ENCODE measurements at places on chromosomes 11 and 22. TPM values are rescaled to one million over a fixed set of nuclear protein-coding genes. Genes with fewer than 3 reads are reported as not detected.
A peak's percentile ranks its signal among the peaks of the same experiment; 100 is the strongest.

OR5A1 gene
- total RNA-seq = not detected

DNA sequence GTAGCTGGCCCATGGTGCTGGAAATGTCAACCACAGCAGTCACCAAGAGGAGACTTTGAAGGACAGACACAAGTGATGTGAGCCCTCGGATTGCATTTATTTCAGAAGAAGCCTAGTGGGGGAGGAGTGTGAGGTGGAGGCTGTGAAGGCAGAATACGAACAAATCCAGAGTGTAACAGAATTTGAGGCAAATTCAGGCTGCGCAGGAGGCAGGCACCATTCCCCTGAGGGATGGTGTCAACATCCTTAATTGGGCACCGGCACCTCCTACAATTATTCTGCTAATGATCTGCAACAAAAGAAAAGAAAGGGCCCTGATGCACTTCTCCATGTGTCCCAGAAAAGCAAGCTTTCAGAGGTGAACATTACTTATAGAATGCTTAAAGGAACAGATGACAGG lies 32.2 kb downstream of the CWC15 start:
- no peak for DNase-seq

DNA sequence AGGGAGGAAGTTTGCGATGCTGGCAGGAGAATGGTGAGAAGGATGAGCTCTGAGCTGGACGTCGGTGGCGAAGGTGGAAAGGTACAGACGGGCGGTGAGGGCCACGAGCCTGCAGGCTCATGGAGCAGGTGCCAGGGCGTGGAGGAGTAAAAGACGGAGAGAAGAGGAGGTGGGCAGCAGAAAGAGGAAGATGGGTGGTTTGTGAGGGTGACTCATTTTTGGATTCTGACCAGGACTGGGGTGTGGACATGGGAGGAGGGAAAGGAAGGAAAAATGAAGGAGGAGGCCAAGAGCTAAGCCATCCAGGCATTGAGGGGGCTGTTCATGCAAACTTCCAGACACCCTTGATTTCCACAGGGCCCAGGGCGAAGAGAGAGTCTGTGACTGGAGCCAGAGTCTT lies 3.5 kb downstream of the ZDHHC24 start:
- no peak for DNase-seq

ZP1 gene
- total RNA-seq = 0.32 TPM

CCDC88B gene
- total RNA-seq = 5.9 TPM

DNA sequence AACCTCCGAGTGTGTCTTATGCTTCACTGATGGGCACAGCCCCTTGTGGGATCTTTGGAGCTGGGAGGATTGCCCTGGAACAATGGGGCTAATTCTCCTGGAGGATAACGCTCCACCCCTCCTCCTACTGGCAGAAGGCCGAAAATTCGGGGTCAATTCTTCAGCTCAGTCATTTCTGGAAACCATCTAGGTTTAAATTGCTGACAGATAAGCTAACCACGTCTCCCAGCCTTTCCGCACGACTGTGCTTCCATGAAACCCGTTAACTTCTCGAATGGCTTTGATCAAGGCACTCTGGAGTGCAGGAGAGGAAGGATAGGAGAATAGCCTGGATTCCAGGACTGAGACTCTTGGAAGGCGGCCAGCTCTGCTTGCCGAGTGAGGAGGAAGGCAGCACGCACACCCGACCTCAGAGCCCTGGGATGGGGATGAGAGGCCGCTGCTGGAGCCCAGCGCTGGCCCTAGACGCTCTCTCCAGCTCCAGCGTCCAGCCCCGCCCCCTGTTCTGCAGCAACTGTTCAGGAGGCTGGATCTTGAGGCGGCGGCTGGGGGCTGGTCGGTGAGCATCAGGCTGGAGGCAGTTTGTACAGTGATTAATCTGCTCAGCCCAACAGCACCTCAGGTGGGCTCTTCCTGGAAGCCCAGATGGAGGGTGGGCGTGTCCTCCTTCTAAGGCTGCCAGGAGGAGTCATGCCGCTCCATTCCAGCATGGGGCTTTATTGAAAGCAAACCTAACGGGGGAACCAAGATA lies 176.7 kb upstream of the NCAM1 start:
- peak; percentile 51 for DNase-seq

DNA sequence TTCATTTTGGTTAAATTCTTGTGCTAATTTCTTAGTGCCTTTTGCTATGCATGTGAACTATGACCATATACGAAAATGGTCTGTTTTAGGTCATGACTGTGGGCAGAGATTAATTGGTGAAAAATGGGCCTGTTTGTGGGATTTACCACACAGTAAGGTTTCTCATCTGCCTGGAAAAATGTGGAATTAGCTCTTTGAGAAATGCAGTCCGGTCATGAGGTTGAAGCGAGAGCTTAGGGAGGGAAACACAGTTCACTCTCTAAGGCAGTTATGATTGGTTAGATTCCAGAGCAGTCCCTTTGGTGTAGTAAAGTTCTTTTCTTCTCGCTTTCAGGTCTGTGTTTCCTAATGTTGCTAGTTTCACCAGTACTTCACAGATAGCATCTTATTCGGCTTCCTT lies 1.2 kb upstream of the PDE3B start:
- no peak for DNase-seq

CCDC73 gene
- not detected for total RNA-seq

- no peak for DNase-seq
Measured at GRCh38 chr11:92977401-92977800, 8.0 kb downstream of the MTNR1B start.

GRCh38 chr22:44743804-44744211 lies 8.6 kb upstream of the ARHGAP8 start:
- no peak for DNase-seq

NLRP6 gene
- 2.0 TPM for total RNA-seq

DNA sequence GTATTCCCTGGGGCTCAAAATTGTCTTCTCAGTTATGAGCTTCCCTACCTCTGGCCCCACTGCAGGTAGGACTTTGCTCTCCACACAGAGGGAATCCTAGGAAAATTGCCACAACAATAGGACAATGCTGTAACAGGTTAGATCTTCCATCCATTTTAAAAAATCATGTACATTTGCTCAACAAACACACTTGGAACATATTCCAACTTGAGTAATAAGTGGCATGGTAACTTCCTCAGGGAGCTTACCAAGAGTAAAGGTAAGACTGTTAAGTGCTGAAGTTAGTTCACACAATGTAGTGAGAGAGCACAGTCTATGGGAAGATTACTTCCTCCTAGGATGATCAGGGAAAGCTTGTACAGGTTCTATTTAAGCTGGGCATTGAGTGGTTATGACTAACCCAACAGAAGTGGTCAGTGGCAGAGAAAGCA lies 78.9 kb upstream of the BIRC3 start:
- DNase-seq = no peak

- no peak for DNase-seq
Measured at GRCh38 chr11:132450631-132451030, 1080.2 kb downstream of the NTM start.

BAIAP2L2 gene
- 0.80 TPM for total RNA-seq

DNA sequence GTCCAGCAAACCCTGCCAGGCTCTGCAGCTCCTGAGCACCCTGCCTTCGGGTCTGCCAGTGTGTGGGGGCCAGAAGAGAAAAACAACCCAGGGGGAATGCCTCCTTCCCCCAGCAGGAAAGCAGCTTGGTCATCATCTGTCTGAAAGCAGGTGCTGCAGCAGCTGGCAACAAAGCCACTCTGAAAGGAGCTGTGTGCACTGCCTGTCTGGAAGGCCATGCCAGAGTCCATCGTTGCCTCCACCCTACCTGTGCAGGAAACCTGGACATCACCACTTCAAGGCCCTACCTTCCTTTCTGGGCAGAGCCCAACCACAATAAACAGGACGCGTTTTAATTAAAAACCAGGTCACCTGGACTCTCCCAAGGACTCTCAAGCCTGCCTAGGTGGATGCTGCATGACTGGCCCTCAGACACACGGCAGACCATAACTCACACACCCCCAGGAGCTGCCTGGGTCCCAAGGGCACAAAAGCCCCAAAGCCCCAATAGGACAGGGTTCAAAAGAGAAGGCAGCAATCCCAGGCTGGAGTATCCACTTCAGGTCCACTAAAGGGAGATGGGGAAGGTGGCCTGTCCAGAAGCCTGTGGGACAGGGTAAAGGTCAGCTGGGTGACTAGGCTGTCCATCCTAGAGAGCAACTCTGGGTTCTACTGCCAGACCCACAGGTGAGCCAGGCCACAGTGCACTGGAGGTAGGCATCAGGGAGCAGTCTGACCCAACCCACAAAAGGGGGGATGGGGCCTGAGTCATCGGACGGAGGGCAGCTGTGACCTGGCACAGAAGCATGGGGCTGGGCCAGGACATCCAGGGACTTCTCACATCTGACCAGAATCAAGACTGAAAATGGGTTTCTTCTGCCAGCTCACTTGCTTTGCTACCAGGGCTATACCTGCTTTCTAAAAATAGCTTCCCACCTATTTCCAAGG lies 6.1 kb downstream of the GNB1L start:
- no peak for DNase-seq

- DNase-seq = peak; percentile 27
Measured at GRCh38 chr22:28442711-28443525, 236.7 kb downstream of the TTC28 start.

DNA sequence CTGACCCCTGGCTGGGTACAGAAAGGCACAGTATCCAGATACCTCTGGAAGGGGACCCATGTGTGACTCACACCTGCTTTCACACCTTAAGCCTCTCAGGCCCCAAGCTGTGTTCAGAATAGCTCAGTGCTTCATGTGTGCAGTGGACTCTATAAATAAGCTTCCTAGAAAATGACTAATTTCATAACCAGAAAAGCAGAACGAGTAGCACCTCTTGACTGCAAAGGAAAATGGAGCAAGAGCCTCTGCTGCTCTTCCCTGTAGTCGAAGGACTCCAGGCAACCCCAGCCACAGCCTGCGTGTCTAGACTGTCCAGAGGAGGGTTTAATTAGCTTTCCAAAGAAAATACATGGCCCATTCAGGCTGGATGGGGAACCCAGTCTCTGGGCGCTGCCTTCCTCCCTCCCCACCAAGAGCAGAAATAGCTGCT lies 23.1 kb downstream of the PTPN5 start:
- DNase-seq = no peak

SCN3B gene
- total RNA-seq = 2.6 TPM

DNA sequence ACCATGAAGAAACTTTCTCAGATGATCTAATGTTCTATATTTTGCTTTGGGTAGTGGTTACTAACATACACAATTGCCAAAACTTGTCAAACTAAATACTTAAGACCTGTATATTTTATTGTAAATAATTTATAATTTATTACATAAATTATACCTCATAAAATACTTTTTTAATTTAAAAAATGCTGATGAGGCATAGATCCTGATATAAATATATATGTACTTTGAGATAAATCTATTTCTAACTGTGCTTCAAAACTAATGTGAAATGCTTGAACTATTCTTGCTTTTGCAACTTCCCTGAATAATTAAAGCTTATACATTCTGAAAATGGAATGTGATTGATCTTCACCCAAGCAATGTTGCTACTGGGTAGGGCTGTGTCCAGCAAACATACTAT lies 568.8 kb downstream of the INSC start:
- no peak for DNase-seq

APLNR gene
- 0.44 TPM for total RNA-seq

GRCh38 chr11:128624269-128625175 lies 37.2 kb upstream of the ETS1 start:
- no peak for DNase-seq

WT1 gene
- 0.66 TPM for total RNA-seq

GRCh38 chr11:114449845-114450244 lies 10.6 kb downstream of the REXO2 start:
- DNase-seq = no peak

PTPRJ gene
- total RNA-seq = 15.7 TPM

- DNase-seq = no peak
Measured at GRCh38 chr22:18968011-18968749, 32.1 kb upstream of the PRODH start.

AIFM3 gene
- 3.3 TPM for total RNA-seq

DNA sequence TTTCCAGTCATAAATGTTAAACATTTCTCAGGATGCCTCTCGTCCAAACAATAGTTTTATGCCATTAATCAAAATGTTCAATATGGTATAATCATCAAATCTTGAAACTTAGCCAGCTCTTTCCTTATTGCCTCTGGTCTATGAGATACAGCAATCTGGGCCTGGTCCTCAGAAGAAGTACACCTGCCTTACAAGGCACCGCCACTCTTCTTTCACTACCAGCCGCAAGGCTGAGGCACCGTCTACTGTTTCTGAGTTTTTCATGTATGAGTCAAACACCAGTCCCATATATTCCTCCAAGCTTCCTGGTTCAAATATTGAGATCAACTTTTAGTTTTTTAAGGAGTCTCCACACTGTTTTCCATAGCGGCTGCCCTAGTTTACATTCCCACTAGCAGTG lies 600.6 kb upstream of the FAT3 start:
- no peak for DNase-seq

IFTAP gene
- total RNA-seq = 25.3 TPM

PLA2G3 gene
- total RNA-seq = not detected

ABCC8 gene
- total RNA-seq = 10.5 TPM

- no peak for DNase-seq
Measured at GRCh38 chr11:23124996-23125395, 264.7 kb upstream of the CCDC179 start.

GRCh38 chr11:67586568-67587250 lies 3.1 kb downstream of the GSTP1 start:
- DNase-seq = no peak

DNA sequence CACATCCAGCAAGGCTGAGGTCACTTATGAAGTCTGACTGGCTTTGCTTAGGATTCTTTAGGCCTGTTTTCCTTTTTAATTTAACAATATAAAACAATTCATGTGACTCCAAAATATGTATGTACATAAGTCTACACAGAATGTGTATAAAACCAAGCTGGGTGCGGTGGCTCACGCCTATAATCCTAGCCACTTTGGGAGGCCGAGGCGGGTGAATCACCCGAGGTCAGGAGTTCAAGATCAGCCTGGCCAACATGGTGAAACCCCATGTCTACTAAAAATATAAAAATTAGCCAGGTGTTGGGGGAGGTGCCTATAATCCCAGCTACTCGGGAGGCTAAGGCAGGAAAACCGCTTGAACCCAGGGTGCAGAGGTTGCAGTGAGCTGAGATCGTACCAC lies 83.1 kb downstream of the SHANK2 start:
- no peak for DNase-seq

DNA sequence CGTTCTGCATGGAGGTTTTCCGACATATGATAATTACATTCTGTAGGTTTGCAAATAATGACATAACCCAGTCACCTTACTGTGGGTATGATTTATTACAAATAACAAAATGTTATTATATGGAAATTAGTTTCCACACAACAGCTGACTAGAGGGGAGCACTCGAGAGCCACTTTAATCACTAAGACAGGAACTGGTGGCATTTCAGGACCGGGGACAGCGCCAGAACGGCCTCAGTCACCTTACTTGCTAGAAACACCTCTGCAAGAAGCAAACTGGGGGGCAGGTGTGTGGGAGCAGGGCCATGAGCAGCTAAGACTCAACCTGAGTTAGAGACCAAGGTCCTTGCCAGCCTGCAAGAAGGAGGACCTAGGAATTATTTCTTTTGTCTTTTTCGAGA lies 199.9 kb downstream of the DSCAML1 start:
- DNase-seq = no peak

DNA sequence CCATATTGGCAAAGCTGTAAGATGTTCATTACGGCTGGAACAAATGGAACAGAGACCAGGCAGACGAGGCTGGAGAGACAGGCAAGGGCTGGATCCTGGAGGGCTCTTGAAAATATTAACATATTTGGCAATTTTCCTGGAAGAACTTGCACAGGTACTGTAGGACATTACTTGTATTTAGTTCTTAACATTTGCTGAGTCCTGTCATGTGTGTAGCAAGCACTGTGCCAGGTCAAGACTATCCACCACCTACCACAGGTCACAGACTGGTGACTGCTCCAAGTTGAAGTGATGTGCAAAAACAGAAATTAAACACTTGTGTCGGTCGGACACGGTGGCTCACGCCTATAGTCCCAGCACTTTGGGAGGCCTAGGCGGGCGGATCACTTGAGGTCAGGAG lies 58.7 kb upstream of the TNRC6B start:
- no peak for DNase-seq

Measured in breast epithelium (tissue), 4 donors.